ENCODE measurements at places on chromosomes 3 and 15.

GRCh38 chr3:14725013-14725412, 50.1 kb downstream of the C3orf20 start:
- DNase-seq, result no peak

- DNase-seq, result no peak
Observed at GRCh38 chr3:127595303-127595702, 2.9 kb upstream of the MCM2 start.

GRCh38 chr15:85771271-85771670, 23.5 kb downstream of the KLHL25 start:
- no peak for DNase-seq

GRCh38 chr3:147680837-147681483, 271.8 kb downstream of the ZIC1 start:
- peak; percentile 83 for DNase-seq

DNA sequence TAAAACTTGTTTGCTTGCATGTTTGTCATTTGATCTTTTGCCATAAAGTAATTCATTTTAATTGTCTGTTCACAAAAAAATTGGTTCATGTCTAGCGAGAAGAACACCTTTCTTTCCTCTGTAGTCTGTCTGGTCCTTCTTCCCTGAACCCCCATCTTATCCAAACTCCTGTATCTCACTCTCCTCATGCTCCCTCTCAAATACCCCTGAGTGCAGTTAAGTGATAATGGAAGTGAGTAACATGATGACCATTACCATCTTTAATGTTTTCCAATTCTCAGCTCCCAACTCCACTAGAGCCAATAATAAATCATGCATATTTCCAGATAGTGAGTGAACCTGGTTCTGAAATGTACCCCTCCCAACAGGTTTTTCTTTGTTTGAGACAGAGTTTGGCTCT, 14.2 kb upstream of the KCNMB3 start:
- DNase-seq, result no peak

- DNase-seq, result no peak
Observed at GRCh38 chr15:51955504-51955903, 16.1 kb downstream of the LEO1 start.

DNA sequence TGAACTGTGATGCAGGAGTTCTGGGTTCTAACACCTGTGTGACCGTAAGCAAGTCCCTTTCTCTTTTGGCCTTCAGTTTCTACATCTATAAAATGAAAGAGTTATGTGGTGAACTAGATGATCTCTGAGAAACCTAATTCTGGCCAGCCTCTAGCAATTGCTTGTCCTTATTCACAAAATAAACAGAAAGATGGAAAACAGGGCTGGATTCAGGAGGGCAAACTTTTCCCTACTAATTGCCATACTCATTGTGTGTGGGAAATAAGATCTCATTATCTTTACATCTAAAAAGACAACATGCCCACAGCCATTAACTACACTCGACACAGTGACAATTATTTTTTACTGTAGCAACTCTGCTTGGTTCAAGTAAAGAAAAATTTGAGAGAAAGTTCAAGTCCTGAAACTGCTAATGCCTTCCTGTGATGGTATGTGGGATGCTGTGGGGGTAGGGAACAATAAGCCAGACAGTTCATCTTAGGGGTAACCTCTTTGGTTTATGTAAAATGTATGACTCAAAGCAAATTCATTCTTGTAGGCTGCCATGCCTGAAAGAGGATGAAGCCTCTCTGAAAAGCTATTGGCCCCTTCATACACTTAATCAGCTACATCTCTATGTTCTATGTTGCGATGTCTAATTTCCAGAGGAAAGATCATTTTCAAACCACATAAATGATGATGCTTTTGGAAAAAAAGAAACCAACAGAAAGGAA, 177.6 kb upstream of the BCL6 start:
- DNase-seq, result no peak

- no peak for DNase-seq
Observed at GRCh38 chr3:177362626-177363025, 165.3 kb upstream of the TBL1XR1 start.

- no peak for DNase-seq
Observed at GRCh38 chr3:181464033-181464694, 247.6 kb upstream of the SOX2 start.

DNA sequence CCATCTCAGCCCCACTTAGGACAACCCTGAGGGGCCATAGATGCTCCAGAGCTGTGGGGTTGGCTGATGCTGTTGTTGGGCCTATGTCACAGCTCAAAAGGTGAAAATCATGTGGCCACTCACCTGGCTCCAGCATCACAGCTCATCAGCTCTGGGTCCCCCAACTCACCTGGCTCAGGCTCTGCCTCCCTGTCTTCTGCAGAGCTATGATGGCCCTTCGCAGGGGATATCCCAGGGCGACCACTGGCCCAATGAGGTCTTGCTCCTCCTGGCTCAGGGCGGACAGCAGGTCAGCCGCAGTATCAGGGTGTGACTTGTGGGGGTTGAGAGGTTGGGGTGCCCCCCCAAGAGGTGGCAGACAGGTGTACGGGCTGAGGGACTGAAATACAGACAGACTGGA, 15.7 kb downstream of the UBAP1L start:
- no peak for DNase-seq

- DNase-seq, result no peak
Observed at GRCh38 chr15:27933562-27933961, 165.6 kb downstream of the OCA2 start.

DNA sequence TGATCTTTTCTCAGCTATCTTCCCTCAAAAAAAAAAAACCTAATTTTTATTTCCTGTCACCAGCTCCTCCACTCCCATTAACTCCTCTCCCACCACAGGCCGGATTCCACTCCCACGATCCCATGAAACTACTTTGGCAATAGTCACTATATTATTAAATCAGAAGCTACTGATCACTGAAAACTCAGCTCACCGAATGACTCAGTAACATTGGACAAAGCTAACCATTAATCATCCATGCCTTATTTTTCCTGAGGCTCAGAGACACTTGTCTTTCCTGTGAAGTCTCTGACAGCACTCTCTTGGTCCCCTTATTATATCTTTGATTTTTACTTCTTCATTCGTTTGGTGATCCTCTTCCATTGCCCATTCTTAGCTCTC, 260.2 kb downstream of the CGGBP1 start:
- no peak for DNase-seq

- DNase-seq, result no peak
Observed at GRCh38 chr15:76070921-76071635, 11.3 kb downstream of the TMEM266 start.

DNA sequence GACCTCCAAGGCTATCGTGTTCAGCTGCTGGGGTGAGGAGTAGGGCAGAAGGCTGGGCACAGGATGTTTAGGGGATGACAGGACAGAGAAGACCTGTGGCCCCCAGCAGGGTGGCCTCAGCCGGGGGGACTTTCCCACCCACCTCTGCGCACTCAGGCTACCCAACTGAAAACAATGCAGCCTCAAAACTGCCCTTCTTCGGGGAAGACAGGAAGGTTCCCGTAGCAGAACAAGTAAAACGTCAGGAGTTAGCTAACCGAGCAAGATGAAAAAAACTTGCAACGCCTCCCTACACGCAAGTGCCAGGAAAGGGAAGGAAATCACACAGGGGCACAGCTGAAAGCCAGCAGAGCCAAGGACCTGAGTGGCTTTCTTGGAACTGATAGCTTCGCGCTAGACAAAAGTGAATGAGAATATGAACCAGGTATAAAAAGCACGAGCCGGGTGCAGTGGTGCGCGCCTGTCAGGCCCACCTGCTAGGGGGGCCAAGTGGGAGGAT, 38.4 kb upstream of the FURIN start:
- no peak for DNase-seq

GRCh38 chr3:178465260-178466180, 70.7 kb upstream of the KCNMB2 start:
- no peak for DNase-seq

GRCh38 chr15:75042730-75043508, 19.5 kb downstream of the PPCDC start:
- DNase-seq, result peak; percentile 18
